Stimulated activated CD8-positive, alpha-beta memory T cell treated with anti-CD3 and anti-CD28 coated beads, Interleukin-7, amount 100 ng/mL, for 24 hours (primary cell): ENCODE measurements at places on chromosomes 2 and 18.
A peak's percentile ranks its signal among the peaks of the same experiment; 100 is the strongest.

- no peak for DNase-seq
Measured at GRCh38 chr2:147232225-147232669, 612.6 kb upstream of the ACVR2A start.

DNA sequence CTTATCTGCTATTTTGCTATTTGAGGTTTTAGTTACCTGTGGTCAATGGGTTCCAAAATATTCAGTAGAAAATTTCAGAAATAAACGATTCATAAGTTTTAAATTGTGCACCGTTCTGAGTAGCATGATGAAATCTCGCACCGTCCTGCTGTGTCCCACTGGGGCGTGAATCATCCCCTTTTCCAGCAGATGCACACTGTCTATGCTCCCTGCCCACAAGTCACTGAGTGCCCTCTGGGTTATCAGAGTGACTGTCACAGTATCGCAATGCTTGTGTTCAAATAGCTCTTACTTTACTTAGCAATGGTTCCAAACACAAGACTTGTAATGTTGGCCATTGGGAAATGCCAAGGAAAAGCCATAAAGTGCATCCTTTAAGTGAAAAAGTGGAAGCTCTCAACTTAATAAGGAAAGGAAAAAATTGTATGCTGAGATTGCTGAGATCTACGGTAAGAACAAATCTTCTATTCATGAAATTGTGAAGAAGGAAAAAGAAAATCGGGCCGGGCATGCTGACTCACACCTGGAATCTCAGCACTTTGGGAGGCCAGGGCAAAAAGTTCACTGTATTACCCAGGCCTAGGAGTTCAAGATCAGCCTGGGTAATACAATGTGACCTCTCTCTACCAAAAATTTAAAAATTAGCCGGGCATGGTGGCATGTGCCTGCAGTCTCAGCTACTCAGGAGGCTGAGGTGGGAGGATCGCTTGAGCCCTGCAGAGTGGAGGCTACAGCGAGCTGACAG lies 13.3 kb downstream of the COL4A3 start:
- no peak for DNase-seq

DNA sequence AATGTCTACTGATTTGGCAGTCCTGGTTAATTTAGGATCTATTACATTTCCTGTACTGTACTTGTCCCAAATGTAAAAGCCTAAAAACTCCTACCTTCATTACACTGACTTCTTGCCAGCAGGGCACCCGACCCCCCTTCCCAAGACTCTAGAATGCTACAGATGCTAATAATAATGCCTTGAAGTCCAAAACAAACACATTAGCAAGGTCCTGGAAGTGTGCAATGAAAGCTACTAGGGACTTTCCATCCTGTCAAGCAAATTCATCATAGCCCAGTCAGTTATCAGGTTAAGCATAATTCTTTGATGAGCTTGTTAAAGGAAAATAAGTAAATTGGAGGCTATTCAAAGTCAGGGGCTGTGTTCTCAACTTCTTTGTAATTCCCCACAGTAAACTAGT lies 115.3 kb upstream of the RBBP8 start:
- no peak for DNase-seq

DNA sequence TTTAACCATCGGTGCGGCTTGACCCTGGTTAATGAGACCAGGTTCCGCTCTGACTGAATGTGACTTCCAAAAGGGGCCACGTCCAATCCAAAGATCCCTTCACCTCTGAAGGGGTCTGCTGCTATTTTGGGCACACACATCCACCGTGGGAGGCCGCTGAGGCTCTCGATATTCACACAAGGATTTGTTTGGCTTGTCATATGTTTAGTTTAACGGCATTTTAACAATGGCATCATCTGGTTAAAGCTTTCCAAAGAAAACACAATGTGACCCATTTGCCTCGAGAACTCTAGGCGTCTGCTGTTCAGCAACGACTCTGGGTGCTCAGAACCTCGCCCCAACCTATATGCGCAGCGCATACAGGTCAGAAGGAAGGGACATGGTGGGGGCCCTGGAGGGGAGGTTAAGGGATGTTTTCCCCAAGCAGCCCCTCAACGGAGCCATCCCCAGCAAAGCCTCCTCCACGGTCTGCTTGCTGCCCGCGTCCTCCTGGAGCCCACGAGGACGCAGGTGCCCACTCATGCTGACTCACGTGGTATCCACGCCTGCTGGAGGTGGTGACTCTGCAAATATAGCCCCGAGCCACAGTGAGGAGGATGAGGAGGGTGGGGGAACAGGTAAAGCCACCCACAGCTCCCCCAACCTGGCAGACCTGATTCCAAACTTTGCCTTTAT lies 260.3 kb downstream of the HDAC4 start:
- DNase-seq: no peak

- DNase-seq: no peak
Measured at GRCh38 chr2:231360881-231361371, 34.6 kb upstream of the B3GNT7 start.

GRCh38 chr2:27249891-27250651 lies 12.8 kb downstream of the SLC30A3 start:
- DNase-seq: peak; percentile 26

DNA sequence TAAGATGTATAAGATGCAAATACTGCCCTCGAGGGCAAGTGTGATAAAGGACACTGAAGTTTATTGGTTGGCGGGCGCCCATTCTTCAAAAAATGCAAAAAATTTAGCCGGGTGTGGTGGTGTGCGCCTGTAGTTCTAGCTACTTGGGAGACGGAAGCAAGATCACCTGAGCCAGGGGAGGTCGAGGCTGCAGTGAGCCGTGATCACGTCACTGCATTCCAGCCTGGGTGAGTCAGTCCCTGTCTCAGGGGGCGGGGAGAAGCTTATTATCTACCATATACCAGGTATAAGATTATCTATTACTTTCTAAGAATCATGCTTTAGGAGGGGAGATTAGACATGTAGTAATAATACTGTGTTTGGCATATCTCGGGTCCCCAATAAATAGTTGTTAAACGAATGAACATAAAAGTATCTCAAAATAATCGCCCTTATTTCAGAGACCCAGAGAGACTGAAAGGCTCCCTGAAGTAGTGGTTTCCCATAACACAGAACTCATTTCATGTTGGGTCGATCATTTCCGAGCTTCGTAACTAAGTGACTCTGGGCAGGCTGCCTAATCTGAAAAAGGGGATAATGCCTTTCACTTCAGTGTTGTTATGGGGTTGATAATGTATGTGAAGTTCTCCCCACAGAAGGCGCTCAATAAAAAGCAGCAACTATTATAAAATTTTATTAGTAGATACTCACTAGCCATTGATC lies 1.2 kb upstream of the SELENOI start:
- DNase-seq: no peak

DNA sequence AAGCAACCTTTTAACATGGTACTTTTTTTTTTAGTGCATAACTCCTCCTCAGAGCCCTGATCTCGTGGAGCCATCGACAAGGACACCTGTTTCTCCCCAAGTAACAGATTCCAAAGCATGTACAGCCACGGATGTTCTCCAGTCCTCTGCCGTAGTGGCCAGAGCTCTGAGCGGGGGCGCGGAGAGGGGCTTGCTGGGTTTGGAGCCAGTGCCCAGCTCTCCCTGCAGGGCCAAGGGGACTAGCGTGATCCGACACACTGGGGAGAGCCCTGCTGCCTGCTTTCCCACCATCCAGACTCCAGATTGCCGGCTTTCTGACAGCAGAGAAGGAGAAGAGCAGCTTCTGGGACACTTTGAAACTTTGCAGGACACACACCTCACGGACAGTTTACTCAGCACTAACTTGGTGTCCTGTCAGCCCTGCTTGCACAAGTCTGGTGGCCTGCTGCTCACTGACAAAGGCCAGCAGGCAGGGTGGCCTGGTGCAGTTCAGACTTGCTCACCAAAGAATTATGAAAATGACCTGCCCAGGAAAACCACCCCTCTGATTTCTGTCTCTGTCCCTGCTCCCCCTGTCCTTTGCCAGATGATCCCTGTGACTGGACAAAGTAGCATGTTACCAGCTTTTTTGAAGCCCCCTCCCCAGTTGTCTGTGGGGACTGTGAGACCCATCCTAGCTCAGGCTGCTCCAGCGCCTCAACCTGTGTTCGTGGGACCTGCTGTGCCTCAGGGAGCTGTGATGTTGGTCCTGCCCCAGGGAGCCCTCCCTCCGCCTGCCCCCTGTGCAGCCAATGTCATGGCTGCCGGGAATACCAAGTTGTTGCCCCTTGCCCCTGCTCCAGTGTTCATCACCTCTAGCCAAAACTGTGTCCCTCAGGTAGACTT lies 4.5 kb downstream of the KLF11 start:
- DNase-seq: no peak

DNA sequence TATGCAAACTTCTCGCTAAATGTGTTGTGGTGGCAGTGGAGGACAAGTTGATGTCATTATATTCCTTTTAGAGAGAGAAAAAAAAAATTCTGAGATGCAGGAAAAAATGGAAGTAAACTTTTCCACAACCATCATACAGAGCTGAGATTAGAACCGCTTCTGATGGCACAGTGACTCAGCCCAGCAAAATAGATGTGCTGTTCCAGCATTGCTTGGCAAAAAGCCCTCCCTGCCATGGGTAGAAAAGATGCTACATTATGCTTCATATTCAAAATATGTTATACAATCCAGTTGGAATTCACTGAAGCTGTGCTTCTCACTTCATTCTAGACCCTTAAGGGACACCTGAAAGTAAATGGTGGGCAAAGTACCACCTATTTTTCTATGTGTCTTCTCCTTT lies 1047.6 kb upstream of the FANCL start:
- DNase-seq: no peak

DNA sequence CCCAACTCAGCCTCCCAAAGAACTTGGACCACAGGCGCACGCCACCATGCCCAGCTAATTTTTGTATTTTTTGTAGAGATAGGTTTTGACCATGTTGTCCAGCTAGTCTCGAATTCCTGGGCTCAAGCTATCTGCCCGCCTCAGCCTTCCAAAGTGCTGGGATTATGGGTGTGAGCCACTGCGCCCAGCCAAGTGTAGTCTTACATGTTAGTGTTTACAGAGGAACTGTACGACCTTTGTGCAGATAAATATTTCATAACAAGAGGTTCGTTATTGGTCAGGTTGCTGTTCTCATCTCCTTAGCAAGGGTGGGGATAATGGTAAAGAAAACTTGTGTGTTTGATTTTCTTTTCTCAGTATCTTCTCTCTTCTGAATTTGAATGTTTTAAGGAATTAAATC lies 46.5 kb downstream of the RALBP1 start:
- DNase-seq: no peak

- no peak for DNase-seq
Measured at GRCh38 chr2:139674577-139674976, 894.4 kb upstream of the NXPH2 start.

- DNase-seq: no peak
Measured at GRCh38 chr2:236173036-236173728, 5.0 kb upstream of the GBX2 start.

GRCh38 chr2:33785201-33786106 lies 186.4 kb upstream of the FAM98A start:
- no peak for DNase-seq

- DNase-seq: no peak
Measured at GRCh38 chr2:190635781-190636180, 13.1 kb upstream of the NAB1 start.

- no peak for DNase-seq
Measured at GRCh38 chr2:182666674-182667314, 49.3 kb upstream of the DNAJC10 start.

- DNase-seq: no peak
Measured at GRCh38 chr18:75829091-75829490, 401.6 kb upstream of the SMIM21 start.

DNA sequence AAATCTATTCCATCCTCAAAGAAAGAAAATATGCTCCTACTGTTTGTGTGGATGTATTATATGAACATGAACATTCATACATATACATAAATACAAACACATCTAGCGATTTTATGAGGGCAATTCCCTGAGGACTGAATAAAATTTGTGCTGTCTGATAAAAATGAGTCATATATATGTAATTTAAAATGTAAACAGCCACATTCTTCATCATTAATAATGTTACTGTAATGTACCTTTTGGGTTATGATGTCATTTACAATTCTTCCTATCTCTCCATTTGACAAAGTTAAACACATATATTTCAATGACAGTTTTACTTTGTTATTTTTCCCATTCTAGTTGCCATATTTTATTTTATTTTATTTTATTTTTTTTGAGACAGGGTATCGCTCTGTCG lies 91.3 kb upstream of the ZFP36L2 start:
- no peak for DNase-seq

- DNase-seq: no peak
Measured at GRCh38 chr2:31944828-31945571, 65.8 kb downstream of the MEMO1 start.

GRCh38 chr2:42096869-42097591 lies 49.2 kb downstream of the PKDCC start:
- DNase-seq: no peak

DNA sequence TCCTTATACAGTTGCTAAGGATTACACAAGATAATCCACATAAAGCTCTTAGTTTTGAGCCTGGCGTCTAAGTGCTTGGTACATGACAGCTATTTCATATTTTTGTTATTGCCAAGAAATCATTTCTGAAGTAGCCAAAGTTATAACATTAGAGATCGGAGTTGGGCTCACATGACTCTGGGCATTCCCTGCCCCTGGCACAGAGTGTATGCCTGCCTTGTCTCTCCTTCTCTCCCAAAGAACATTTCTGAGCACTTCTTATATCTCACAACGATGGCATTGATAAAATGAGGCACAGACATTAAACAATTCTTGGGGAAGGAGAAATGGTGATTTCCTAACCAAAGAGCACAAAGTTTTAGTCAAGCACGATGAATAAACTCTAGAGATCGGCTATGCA lies 87.7 kb upstream of the DDX18 start:
- no peak for DNase-seq

GRCh38 chr2:125853626-125854025 lies 802.3 kb upstream of the GYPC start:
- no peak for DNase-seq
